Colonic mucosa (tissue), 4 donors: ENCODE measurements at places on chromosomes 3 and 15.
A peak's percentile ranks its signal among the peaks of the same experiment; 100 is the strongest.

- H3K4me3 ChIP-seq, result no peak overlapping the region
- H3K4me1 ChIP-seq, result no peaks in the 10 kb centered on the region
- H3K27ac ChIP-seq, result no peak overlapping the region
- H3K36me3 ChIP-seq, result no peaks in the 10 kb centered on the region
Measured at GRCh38 chr3:10926256-10926810, 66.2 kb upstream of the SLC6A1 start.

DNA sequence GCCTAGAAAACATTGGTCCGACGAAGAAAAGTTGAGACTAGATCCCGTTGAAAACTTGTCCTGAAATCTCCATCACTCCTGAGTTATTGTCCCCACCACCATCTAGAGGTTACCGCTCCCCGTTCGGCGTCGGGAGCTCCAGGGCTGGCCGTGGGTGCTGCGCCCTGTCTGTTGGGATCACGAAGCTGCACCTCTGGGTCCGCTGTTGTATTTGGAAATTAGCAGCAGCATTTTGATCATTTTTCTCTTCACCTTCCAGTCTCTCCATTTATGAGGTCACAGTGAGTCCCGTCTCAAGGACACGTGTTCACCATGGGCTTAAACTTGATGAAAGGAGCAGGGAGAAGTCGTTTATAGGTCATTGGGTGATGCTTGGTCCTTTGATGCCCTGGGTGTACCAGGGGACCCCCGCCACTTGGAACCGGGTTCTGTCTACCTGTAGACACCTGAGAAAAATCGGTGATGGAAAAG is 565 bp downstream of the MANF start:
- peak overlapping the region; percentile 76 for H3K4me3 ChIP-seq
- H3K4me1 ChIP-seq, result peaks cover 38% of the 10 kb centered on the region
- H3K36me3 ChIP-seq, result no peaks in the 10 kb centered on the region
- H3K27ac ChIP-seq, result peak overlapping the region; percentile 70

GRCh38 chr3:150867434-150867833 is 37.8 kb downstream of the MINDY4B start:
- H3K4me1 ChIP-seq, result no peaks in the 10 kb centered on the region
- H3K4me3 ChIP-seq, result no peak overlapping the region
- H3K27ac ChIP-seq, result no peak overlapping the region
- DNase-seq, result no peak

DNA sequence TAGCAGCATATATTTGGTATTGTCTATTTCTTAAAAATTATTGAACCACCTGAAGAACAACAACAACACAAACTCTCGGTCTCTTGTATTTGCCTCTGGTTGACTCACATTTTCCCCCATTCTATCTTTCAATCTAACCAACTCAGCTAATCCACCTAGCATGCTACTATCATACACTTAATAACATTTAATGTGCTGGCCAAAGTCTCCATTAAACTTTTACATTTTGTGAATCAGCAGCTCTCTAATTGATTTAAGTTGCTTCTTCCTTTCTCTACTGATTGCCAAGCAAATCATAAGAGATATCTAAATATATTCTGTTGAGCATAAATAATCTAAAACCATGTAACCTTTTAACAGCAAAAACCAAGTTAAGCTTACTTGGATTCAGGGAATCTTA is 631.7 kb downstream of the IGSF11 start:
- no peaks in the 10 kb centered on the region for H3K27me3 ChIP-seq
- H3K4me1 ChIP-seq, result no peaks in the 10 kb centered on the region
- no peak overlapping the region for H3K4me3 ChIP-seq

DNA sequence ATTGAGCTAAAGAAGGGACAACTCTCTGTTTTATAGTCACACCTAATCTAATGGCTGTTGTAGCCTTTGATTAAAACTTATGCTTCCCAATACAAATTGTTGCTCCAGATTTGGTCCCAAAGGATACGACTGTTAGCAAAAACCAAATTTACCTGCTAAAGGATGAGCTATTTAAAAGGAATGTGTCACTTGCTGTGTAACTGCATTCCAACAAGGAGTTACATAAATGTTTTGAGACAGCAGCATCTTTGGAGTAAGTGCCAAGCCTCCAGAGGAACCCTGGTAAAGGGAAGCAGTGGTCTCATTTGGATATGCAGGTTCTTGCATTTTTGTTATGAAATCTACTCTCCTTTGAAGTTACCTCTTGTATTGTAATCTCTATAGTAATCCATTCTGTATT is 233.3 kb downstream of the THSD4 start:
- no peak overlapping the region for H3K4me3 ChIP-seq
- no peaks in the 10 kb centered on the region for H3K36me3 ChIP-seq
- no peak for DNase-seq
- no peaks in the 10 kb centered on the region for H3K4me1 ChIP-seq
- H3K27me3 ChIP-seq, result no peaks in the 10 kb centered on the region
- no peak overlapping the region for H3K27ac ChIP-seq
